Endothelial cell (in vitro differentiated cells): ENCODE measurements at places on chromosomes 12 and 14. TPM values are rescaled to one million over a fixed set of nuclear protein-coding genes. Genes with fewer than 3 reads are reported as not detected.

ESPL1 gene
- 11.8 TPM for total RNA-seq

DNA sequence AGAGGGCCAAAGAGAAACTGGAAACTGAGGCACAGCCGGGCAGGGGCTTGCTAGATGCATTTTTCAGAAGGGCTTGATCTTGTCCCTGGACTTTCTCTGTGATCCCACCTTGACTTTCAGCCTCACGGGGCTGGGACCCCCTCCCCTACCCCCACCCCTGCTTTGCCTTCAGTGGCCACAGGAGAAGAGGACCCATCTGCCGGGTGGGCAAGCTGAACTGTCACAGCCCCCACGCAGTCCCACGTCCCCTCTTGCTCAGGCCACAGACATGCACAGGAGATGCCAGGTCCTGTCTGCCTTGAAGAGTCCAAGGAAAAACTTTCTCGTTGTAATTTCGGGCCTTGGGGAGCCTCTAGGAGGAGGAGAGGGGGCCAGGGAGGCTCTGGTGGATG lies 158.9 kb downstream of the KIF26A start:
- DNase-seq = no peak
- peaks cover 5% of the 10 kb centered on the region for H3K36me3 ChIP-seq
- no peak overlapping the region for H3K27ac ChIP-seq
- no peak overlapping the region for H3K4me3 ChIP-seq
- peaks cover 9% of the 10 kb centered on the region for H3K27me3 ChIP-seq
- H3K4me1 ChIP-seq = no peaks in the 10 kb centered on the region

GRCh38 chr12:76318773-76319594 lies 29.2 kb downstream of the BBS10 start:
- H3K36me3 ChIP-seq = no peaks in the 10 kb centered on the region
- H3K27me3 ChIP-seq = peaks cover 3% of the 10 kb centered on the region
- H3K4me3 ChIP-seq = no peak overlapping the region

C12orf50 gene
- not detected for total RNA-seq

DNA sequence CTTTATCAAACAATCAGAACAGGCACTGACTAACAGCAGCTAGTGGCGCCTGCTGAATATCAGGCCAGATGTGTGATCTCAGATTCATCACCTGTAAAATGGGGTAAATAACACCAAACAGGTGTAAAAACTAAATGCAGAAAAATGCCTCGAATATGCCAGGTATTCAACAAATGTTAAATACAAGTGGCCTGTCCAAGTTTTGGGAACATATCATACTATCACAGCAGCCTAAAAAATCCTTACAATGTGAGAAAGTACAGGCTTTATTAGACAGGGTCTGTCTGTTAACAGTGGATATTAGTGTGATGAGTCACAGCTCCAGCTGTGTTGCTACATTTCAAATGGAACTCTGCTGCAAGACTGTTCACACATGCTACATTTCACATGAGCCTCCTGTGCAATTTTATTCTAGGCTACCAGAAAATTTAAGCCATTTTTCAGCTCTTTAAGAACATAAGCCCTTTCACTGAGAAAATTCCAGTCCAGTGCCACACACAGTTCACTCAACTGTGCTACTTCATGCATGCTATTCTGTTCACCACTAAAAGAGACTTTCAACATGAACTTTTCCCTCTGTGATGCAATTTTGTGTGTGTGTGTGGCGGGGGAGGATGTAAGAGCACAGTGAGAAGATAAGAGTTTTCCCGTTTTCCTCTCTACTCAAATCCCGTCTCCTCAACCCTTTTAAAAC lies 56.7 kb downstream of the MSRB3 start:
- H3K4me3 ChIP-seq = no peak overlapping the region
- H3K4me1 ChIP-seq = peaks cover 2% of the 10 kb centered on the region
- DNase-seq = no peak

BIN2 gene
- not detected for total RNA-seq

GRCh38 chr12:127760996-127761395 lies 506.0 kb upstream of the TMEM132C start:
- peaks cover 2% of the 10 kb centered on the region for H3K27me3 ChIP-seq
- DNase-seq = no peak
- no peak overlapping the region for H3K27ac ChIP-seq
- no peaks in the 10 kb centered on the region for H3K4me1 ChIP-seq

DNA sequence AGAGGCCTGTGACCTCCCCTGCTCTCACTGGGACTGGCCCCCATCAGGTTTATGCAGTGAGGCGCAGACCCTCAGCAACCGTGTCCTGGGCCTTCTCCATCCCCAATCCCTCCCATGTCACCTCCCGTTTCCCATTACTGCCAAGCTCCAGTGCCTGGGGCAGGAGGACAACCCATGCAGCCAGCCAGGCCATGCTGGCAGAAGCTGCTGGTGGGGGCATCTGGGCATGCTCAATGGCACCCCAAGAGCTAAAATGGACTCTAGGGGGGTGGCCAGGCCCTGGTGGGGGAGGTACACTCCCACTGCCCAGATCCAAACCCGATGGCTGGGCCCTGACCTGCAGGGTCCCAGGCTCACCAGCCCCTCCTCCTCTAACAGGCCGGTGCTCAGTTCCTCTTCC lies 20.5 kb upstream of the GPR132 start:
- no peak overlapping the region for H3K27ac ChIP-seq
- DNase-seq = no peak
- peaks cover 13% of the 10 kb centered on the region for H3K27me3 ChIP-seq
- H3K36me3 ChIP-seq = no peaks in the 10 kb centered on the region
- no peak overlapping the region for H3K4me3 ChIP-seq

ANKS1B gene
- 2.6 TPM for total RNA-seq

DNAL1 gene
- total RNA-seq = 13.1 TPM

ZFP36L1 gene
- total RNA-seq = 385 TPM

SOCS4 gene
- total RNA-seq = 23.7 TPM

DNA sequence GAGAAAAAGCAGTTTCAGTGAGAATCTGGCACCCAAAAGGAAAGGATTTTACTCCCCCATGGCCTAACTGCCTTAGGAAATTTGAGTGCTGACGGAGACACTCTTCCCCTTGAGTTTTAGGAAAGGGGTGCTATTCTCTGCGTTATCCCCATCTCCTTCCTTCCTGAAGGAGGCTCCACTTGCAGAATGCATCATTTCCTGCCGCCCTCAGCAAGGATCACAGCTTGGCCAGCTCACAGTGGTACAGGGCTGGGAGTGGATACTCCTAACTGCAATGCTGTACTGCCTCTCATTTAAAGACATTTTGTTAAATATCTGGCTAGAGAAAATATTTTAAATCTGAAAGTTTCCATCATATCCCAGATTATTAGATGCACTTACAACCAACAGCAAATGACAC lies 33.0 kb downstream of the RDH12 start:
- H3K27ac ChIP-seq = no peak overlapping the region
- H3K36me3 ChIP-seq = no peaks in the 10 kb centered on the region
- H3K4me3 ChIP-seq = no peak overlapping the region
- H3K4me1 ChIP-seq = peaks cover 16% of the 10 kb centered on the region
- H3K27me3 ChIP-seq = no peaks in the 10 kb centered on the region

GRCh38 chr14:74670726-74671411 lies 42.0 kb downstream of the AREL1 start:
- peaks cover 12% of the 10 kb centered on the region for H3K4me1 ChIP-seq
- peaks cover 27% of the 10 kb centered on the region for H3K36me3 ChIP-seq
- no peaks in the 10 kb centered on the region for H3K27me3 ChIP-seq

KRT86 gene
- total RNA-seq = not detected

GRCh38 chr12:96810477-96810876 lies 96.6 kb upstream of the NEDD1 start:
- H3K4me3 ChIP-seq = no peak overlapping the region
- no peak overlapping the region for H3K27ac ChIP-seq
- peaks cover 2% of the 10 kb centered on the region for H3K4me1 ChIP-seq
- no peak for DNase-seq

DNA sequence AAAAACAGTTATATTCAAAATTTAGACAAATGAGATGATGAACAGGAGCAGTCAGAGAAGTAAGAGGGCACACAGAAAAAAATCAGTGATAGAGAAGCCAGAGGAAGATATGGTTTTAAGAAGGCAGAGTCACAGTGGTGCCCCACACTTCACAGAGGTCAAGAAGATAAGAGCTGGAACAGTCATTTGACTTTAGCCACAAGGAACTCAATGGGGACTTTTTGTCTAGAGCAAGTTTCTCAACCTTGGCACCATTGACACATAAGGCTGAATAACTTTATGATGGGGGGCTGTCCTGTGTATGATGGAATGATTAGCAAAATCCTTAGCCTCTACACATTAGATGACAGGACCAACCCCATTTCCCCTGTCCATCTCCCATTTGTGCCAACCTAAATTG lies 172.8 kb upstream of the PLEKHG7 start:
- H3K27ac ChIP-seq = no peak overlapping the region
- DNase-seq = no peak
- H3K4me3 ChIP-seq = no peak overlapping the region

DNA sequence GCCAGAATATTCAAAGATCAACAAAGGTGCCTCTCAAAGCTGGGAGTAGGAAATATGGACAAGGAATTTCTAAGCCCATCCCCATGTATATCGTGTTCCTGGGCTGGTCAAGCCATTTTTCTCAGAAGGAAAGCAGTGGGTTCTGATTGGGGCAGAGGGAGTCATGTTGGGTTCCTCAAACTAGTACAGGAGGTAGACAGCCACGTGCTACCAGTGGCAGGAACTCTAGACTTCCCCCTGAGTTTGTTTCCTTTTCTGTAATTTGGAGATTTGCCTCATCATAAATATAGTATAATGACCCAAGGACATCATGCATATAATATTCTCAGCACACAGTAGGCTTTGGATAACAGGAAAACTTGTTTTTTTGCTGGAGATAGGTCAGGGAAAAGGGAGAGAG lies 16.4 kb upstream of the PLEKHH1 start:
- H3K27ac ChIP-seq = peak overlapping the region; percentile 48
- H3K4me3 ChIP-seq = peak overlapping the region; percentile 59
- H3K4me1 ChIP-seq = peaks cover 7% of the 10 kb centered on the region
- peaks cover 11% of the 10 kb centered on the region for H3K27me3 ChIP-seq
- H3K36me3 ChIP-seq = no peaks in the 10 kb centered on the region
- no peak for DNase-seq

- peaks cover 3% of the 10 kb centered on the region for H3K36me3 ChIP-seq
- no peaks in the 10 kb centered on the region for H3K27me3 ChIP-seq
- no peaks in the 10 kb centered on the region for H3K4me1 ChIP-seq
- no peak for DNase-seq
These were observed 7.0 kb downstream of the MTHFD1 start for GRCh38 chr14:64394977-64395633.

DNA sequence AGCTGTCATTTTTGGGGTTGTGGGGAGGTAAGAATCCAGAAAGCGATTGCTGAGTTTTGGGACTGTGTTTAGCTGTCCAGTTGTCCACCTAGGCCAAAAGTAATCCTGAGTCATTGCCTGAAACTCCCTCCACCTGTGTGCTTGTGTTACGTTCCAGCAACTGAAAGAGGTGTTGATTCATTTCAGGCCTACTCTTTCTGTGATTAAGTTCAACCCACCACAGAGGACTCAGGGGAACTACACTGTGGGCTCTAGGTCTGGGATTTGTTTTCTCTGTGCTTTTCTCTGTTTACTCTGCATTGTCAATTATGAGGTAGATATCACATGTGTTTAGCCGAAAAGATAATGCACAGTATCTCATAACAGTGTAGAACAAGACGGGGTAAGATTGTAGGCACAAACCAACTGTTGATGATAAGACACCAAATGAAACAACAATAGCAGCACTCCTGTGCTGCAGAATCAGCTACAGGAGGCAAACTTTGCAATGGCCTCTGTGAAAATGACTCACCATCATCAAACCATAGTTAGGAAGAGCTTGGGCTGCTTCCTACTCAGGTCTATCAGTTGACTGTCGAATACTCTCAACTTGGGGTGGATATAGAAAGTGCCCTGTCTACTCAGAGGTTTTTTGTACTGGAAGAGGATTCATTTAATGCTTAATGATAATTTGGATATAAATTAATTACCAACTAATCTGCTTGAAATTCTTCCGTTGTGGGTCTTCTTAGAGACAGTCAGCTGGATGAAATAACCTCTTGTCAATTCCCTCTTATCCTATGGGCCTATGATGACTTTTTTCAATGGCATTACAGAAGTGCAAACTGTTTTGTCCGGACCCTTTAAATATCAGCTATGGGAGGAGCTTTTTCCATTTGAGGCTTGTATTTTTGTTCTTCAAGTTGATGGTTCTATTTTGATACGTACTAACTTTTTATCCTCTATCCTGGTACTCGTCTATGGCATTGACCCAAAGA lies 385.9 kb downstream of the BMP4 start:
- H3K36me3 ChIP-seq = no peaks in the 10 kb centered on the region
- no peaks in the 10 kb centered on the region for H3K4me1 ChIP-seq
- H3K27me3 ChIP-seq = no peaks in the 10 kb centered on the region
- no peak overlapping the region for H3K27ac ChIP-seq
- H3K4me3 ChIP-seq = no peak overlapping the region

CFAP73 gene
- not detected for total RNA-seq

EFS gene
- total RNA-seq = 17.8 TPM

- peaks cover 17% of the 10 kb centered on the region for H3K4me1 ChIP-seq
- no peak overlapping the region for H3K4me3 ChIP-seq
- no peaks in the 10 kb centered on the region for H3K36me3 ChIP-seq
- no peaks in the 10 kb centered on the region for H3K27me3 ChIP-seq
These were observed 145.3 kb downstream of the SSPN start for GRCh38 chr12:26340649-26341048.

DNA sequence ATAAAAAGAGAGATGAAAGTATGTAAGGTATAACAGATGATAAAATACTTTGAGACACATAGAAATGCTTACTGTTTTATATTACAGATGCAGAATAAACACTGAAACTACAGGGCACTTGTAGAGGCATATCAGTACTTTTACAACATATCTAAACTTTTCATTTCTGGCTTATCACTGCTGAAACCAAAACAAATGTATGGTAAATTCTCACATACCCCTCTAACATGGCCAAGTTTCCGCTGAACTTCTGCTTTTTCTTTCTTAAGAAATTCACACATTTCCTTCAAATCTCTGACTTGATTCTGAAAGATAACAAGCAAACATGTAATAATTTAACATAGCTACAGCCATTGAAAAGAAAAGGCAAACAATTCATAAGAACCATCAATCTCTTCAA lies 33.3 kb upstream of the C12orf50 start:
- no peak for DNase-seq
- H3K27ac ChIP-seq = no peak overlapping the region
- H3K36me3 ChIP-seq = no peaks in the 10 kb centered on the region
- no peak overlapping the region for H3K4me3 ChIP-seq
- no peaks in the 10 kb centered on the region for H3K4me1 ChIP-seq

- H3K36me3 ChIP-seq = peaks cover 24% of the 10 kb centered on the region
- no peak overlapping the region for H3K27ac ChIP-seq
- H3K27me3 ChIP-seq = peaks cover 7% of the 10 kb centered on the region
- H3K4me1 ChIP-seq = peaks cover 36% of the 10 kb centered on the region
- no peak for DNase-seq
These were observed 30.7 kb downstream of the P2RX4 start for GRCh38 chr12:121240484-121241101.

DNA sequence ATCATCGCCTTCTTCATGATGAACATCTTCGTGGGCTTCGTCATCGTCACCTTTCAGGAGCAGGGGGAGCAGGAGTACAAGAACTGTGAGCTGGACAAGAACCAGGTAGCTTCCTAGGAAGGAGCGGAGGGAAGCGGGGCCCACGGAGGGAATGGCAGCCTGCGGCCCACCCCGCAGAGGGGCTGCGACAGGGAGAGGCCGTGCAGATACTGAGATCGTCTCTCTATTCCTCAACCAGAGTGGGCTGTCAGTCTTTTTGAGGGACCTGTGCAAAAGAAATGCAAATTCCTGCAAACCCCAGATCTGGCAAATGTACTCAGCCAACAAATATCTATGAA lies 186.2 kb upstream of the FKBP4 start:
- peaks cover 5% of the 10 kb centered on the region for H3K27me3 ChIP-seq
- H3K36me3 ChIP-seq = peaks cover 41% of the 10 kb centered on the region
- H3K4me1 ChIP-seq = peaks cover 23% of the 10 kb centered on the region
- DNase-seq = no peak
